NCI-H2107 (cell line): ENCODE measurements at places on chromosomes 4 and X.

GRCh38 chr4:91422011-91422410 lies 881.8 kb upstream of the GRID2 start:
- DNase-seq, result no peak

DNA sequence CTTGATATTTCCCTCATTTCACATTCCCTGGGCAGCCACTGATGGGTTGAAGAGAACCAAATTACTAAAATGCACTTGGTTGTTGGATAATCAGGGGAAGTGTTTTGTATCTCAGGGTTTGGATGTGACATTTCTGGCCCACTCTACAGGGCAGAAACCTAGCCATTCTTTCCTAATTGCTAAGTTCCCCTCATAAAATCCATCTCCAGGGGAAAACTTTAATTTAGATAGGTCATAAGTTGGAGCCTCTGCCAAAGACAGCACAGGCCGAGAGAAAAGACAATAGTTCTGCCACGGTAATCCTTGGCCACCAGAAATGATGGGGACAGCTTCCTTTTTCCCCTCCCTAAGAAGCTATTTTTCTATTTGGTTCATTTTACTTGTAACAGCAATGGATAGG lies 192.7 kb upstream of the C1QTNF7 start:
- DNase-seq, result no peak

- no peak for DNase-seq
Measured at GRCh38 chr4:179768996-179769395, 2326.8 kb upstream of the AGA start.

GRCh38 chr4:139222215-139222614 lies 45.2 kb upstream of the ELF2 start:
- DNase-seq, result no peak

DNA sequence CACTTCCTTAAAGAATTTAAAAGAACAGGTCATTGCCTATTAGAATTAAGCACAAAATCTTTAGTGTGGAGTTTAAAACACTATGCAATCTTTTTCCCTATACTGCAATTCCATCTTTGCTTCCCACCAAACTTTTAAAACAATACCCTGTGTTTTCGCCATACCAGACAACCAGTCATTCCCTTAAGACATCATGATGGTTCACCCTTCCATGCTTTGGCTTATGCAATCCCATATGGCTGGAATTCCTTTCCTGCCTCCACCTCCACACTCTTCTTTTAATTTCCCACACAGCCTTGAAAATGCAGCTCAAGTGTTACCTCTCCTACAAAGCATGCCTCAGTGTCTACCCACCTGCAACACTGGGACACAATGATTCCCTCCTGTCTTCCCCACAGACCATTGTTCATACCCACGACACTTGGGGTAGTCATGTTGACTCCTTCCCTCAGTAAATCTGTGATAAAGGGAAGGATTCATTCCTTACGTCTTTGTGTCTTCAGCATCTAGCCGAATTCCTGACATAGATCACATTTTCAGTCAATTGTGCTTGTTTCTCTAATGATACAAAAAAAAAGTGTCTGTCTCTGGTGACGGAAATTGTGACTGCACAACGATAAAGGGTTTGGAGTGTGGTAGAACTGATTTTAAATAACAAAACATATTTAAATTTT lies 166.3 kb downstream of the FNIP2 start:
- no peak for DNase-seq

DNA sequence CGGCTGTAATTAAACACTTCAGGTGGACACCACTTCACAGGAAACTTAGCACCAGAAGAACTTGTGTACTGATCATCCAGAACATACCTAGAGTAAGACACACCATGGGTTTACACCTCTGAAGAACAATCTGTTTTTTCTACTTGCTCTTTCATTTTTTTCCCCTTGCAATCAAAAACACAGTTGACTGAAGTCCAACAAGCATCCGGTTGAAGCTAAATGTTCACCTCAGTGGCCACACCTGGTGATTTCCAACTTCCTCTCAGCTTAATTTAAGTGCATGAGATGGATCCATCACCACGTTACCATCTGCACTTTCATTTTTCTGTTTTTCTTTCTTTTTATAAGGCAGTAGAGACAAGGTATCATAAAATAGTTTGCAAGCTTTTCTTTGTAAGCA lies 4.9 kb upstream of the TXK start:
- DNase-seq, result no peak

- DNase-seq, result no peak
Measured at GRCh38 chrX:8914681-8915080, 113.5 kb upstream of the FAM9A start.

DNA sequence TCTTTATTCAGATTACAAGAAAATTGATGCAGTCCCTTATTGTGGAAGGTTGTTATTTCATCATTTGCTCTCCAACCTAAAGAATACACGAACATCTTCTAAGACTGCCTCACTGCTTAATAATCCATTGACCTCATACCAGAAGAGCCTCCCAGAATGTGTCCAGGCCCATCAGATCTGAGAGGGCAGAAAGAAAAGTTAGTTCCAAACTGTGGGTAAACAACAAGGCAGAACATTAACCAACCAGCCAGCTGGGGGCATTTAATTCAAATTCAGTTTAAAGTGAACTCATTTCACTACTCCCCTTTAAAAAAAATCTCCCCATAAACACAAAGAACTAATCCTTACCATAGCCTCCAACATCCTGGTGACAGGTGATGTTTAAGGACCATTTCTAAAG lies 13.8 kb downstream of the GPC4 start:
- no peak for DNase-seq

GRCh38 chrX:1420371-1420770 lies 28.5 kb upstream of the SLC25A6 start:
- no peak for DNase-seq

DNA sequence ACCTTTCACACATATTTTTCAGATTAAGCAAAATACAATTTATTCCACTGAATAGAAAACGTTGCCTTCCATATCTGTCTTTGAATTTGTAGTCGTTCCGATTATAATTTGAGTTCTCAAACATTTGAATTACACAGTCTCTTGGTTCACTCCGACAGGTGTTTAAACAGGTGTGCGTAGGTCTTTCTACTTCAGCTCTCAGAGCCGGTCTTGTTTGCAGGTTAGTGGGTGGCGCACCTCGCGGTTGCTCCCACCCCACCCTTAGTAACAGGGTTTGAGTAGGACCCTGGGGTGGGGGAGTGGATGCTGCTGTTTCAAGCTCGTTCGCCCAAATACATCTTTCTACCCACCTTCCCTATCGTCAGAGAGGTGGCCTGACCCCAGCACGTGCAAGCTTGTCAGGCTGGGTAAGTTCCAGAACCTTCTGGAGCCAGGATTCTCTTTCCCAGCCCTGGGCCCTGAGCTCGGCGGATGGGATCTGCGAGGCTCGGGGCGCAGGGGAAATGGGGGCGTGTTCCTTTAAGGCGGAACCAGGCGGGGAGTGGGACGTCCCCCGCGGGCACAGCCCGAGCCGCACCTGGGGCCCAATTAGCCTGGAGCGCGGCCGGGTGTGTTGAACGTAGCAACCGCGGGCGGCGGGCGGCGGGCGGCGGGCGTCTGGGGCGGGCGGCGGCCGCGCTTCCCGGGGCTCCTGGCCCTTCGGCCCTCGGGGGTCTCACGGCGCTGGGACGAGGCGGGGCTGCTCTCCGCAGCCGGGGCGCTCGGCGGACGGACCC lies at the start of gene FAM149A:
Gene FAM149A, plus strand, starts transcription at position 591 of the 776 bp plus-strand sequence.
- DNase-seq, result peak; percentile 45

- no peak for DNase-seq
Measured at GRCh38 chrX:98523521-98523920, 1639.8 kb downstream of the RPA4 start.

GRCh38 chr4:102945066-102945465 lies 74.4 kb downstream of the SLC9B1 start:
- no peak for DNase-seq

DNA sequence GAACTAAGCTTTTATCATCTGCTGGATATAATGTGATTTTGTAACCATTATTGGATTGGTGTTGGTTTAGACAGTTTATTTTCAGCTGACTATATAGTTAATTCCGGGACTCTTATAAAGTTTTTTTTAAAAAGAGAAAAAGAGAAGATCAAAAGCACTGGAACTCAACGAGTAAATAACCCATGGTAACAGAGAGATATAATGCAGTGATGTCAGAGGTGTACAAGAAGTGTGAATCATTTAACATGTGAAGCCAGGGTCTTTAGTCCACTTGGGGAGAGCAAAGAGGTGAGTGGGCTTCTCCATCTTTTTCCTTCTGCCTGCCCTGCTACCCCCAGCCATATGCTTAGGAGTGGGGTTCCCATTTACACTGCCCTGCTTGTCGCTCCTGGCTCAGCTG lies 3.2 kb downstream of the TMEM165 start:
- no peak for DNase-seq

GRCh38 chrX:100487795-100488194 lies 77.7 kb upstream of the PCDH19 start:
- no peak for DNase-seq

DNA sequence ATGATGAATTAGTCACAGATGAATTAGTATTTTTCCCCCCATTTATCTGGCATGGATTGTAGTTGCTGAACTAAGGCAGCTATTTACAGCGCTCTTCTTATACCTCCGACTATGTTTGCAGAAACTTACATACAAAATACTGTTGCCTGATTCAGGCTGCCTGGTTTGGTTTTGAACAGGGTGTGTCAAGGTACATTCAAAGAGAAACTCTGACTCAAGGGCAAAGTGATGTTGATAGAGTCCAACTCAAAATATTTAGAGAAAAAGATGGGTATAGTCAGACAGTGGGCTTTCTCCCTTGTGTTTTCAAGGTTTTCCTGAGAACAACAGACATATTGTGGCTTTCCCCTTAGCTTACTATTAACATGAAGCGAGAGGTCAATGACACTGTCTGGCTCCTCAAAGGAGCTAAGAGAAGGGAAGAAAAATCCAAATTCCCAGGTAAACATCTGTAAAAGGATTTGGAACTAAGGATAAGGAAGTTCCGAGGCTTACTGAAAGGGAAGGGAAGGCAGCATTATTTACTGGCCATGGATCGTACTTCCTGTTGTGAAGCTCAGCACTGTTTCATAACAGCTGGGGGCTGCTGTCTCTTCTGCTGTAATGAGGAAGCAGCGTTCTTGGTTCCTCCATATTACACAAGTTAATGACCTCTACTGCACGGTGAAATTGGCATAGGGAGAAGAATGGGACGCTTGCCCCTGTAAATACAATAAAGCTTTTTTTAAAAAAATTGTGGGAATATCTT lies 30.9 kb downstream of the FAM9C start:
- DNase-seq, result no peak

DNA sequence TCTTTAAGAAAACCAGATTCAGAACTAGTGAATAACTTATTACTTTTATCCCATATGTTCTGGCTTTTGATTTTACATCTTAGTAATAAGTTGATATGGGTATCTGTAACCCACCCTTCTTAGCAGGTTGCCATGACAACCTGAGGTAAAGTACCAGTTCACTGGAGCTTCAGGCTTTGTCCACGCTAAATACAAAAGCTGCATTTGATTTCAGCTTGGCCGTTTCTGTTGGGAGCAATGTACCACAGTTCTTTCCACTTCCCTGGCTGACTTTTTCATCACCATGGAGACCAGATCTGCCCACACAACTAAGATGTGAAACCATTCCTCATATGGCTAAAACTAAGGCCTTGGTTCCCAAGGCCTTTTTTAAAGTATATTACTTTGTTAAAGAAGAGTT lies 26.1 kb downstream of the KLHL34 start:
- no peak for DNase-seq

DNA sequence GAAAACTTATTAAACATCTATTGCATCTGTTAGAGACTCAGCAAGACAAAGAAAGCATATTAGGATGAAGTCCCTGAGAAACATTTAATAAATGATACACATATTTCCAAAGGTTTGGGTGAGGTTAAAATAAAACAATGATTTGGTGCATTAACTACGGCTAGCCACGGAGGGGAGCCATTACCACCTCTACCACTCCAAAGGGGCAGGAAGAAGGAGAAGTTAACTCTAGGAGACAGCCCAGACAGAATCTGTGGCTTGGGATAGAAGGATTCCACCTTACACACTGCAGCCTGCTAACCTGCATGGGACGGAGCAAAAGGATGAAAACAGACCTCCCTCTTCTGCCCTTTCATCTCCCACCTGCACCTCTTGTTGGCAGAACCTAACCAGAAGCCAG lies 189.1 kb upstream of the C1QTNF7 start:
- no peak for DNase-seq

- no peak for DNase-seq
Measured at GRCh38 chr4:25178838-25179261, 18.6 kb upstream of the SEPSECS start.

GRCh38 chr4:183848805-183849204 lies 56.3 kb upstream of the STOX2 start:
- no peak for DNase-seq

DNA sequence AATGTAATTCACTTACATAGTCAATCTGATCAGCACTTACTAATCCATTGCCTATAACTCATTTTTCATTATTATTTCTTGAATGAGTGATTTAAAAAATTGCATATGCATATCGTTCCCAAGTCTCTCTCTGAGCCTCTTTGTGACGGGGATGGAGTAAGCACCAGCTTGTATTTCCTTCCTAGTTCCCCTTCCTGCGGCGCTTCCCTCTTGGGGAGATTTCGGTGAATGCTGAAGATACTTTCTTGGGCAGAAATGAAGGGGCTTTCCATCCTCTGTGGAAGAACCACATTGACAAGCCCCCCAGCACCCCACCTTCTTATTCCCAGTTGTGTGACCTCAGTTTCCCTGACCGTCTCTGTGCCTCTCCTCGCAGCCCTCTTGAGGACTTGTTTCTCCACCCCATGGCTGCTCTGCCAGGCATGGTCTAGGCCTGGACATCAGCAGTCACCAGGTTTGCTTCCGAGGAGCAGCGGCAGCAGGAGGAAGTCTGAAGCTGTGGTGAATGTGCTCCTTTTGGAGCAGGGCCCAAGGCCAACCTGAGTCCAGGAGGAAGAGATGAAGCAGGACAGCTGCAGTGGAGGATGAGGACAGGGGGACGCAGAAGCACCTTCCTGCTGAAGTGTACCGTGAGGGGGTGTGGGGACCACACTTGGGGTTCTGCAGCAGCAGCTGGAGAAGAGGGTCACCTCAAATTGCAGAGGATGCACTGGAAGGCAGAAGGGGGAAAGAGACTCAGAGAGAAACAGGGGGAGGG lies 124.9 kb downstream of the IRF2 start:
- no peak for DNase-seq

DNA sequence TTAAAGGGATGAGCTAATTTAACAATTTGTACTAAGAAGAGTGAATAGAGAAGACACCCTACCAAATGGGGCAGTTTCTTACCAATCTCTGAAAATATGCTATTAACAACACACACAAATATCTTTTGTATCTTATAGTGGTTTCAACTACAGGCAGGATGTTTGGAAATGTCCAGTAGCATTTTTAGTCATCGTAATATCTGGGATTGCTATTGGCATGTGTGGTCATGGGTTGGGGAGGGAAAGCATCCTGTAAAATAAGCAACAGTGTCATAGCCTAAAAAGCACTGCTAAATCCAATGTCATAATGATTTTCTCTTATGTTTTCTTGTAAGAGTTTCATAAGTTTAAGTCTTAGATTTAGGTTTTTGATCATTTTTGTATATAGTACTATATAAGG lies 29.3 kb upstream of the ABCG2 start:
- DNase-seq, result no peak

DNA sequence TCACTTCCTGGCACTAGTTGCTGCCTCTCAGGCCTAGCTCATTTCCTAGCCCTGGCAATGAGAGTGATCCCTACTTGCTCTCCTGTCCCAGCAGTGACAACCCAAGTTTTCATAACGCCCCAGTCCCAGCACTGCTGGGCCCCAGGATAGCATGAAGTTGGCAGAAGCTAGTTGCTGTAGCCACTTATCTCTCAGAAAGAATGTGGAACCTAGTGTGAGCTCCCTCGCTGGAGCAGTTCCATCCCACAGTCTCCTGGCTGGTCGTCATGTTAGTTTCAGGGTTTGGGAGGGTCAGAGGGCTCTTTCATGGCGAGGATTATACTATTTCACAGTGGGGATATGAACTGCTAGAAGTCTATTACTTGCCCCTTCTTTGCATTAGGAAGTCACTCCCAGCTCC lies 5.1 kb downstream of the PF4 start:
- DNase-seq, result no peak
